Activated CD8-positive, alpha-beta memory T cell treated with anti-CD3 and anti-CD28 coated beads, Interleukin-2, amount 50 U/mL, for 48 hours (primary cell): ENCODE measurements at places on chromosomes 12 and 14.

DNA sequence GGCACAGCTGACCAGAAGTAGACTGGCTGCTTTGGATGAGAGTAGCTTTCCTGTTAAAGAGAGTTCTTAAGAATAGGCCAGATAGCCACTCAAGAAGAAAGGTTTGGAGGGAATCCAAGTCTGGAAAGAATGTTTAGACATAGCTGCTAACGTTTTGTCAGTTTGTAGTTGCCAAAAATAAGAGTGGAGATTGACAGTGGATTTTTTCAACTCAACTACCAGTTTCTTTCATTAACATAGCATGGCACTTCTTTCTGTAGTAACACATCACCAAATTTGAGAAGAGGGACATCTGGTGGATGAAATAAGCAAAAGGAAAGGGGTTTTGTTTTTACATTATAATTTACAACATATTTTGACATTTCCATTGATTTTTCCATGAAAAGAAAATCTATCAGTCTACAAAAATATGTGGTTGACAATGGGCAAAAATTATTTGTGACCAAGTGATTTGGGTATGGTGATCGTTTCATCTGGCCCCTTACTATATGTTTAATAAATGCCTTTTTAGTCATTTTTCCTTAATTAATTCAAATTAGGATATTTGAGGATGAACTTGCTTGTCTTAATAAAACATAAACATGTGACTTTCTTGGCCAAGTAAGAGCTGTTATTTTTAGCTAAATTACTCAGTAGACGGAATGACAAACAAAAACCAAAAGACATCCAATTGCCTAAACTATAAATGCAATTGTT is 71.1 kb downstream of the PTPRR start:
- no peak for DNase-seq

DNA sequence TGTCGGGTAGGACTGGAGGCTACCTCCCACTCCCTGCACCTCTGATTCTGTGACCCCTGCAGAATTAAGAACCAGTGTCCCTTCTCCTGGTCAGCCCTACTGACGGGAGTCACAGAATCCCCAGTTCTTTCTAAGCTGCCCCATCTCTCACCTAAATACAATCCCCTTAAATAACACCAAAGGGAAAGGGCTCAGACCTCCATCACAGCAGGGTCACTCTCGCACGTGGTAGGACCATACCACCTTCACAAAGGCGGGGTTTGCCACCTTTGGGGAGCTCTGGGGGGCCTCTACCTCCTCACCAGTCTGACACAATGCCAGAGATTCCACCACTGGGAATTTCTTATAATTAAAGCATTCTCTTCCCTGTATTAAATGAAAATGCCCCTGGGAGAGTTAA is 35.6 kb downstream of the DAD1 start:
- peak; percentile 62 for DNase-seq

DNA sequence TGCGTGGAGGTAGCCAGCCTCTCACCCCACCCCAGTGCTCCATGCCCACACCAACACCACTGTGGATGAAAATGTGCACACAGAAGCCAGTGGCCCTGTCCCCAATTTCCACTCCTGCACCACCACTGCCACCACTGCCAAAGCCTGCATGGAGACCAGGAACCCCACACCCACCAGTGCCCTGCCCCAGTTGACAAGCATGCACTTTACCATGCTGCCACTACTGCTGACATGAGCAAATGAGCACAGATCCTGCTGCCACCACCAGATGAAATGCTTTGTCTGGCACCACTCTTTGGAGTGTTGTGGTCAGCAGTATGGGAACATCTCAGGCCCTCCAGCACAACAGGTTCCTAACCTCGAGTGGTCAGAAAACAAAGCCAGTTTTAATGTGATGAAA is 104.1 kb downstream of the ATXN7L3B start:
- no peak for DNase-seq

DNA sequence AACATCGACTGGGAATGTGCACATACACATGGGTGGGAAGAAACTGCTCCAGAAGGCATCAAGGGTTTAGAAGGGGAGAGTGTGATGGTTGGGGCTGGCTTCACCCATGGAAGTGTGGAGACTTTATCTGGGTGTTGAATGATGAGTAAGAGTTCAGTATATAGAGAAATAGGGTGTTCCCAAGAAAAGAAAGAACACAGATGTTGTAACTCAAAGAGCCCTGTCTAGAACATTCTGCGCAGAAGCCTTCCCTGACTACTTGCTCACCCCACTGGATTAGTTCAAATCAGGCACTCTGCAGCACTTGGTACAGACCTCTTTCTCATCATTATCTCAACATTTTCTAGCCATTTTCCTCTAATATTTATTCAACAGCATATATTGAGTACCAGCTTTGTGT is 491.7 kb downstream of the SNAPC1 start:
- no peak for DNase-seq

GRCh38 chr12:110199339-110200123 is 75.4 kb downstream of the IFT81 start:
- DNase-seq, result no peak

DNA sequence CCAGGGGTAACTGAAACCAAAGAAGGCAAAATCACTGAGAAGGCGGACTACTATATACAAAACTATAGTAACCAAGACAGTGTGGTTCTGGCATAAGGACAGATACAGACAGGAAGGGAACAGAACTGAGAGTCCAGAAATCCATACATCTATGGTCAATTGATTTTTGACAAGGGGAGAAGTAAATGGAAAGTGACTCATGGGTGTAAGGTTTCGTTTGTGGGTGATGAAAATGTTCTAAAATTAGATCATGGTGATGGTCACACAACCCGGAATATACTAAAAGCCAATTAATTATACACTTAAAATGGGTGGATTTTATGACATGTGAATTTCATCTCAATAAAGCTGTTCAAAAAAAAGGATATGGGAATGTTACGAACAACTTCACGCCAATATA is 18.7 kb downstream of the ANGEL1 start:
- DNase-seq, result no peak

- DNase-seq, result no peak
Measured at GRCh38 chr12:97752129-97752528, 289.5 kb downstream of the RMST start.

- DNase-seq, result peak; percentile 97
Measured at GRCh38 chr14:77040059-77040740, 11.7 kb upstream of the IRF2BPL start.

DNA sequence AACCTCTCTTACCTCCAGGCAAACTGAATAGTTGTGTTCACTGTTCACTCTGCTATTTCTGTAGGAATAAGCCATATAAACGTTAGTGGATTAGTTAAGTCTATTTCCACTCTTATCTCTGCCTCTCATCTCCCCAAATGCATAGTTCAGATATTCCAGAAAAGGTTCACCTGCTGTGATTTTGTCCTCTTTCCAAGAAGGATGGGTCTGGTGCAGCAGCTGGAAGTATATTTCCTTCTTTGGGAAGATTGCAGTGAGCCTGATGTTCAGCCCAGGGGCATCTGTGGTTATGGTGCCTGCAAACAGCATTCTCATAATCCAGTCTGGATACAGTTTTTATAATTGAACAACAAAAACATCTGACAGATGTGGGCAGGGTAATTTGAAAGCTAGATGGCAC is 97.7 kb downstream of the TPH2 start:
- no peak for DNase-seq

- peak; percentile 64 for DNase-seq
Measured at GRCh38 chr12:131929581-131930456, 743 bp downstream of the PUS1 start.

DNA sequence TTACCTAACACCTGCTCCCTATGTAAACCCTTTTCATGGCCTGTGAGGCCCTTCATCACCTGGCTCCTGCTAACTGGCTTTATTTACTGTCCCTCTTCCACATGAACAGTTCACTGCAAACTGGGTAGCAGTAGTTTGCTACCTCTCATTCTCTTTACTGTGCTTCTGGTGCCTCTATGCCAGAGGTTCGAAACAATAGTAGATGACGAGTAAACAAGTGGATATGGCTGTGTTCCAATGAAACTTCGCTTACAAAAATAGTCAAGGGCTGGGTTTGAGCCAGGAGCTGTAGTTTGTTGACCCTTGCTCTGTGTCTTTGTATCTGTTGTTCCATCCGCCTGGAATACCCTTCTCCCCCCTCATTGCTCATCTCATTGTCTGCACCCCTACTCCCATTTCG is 233.6 kb upstream of the RMST start:
- no peak for DNase-seq

GRCh38 chr12:42002563-42002962 is 142.1 kb downstream of the GXYLT1 start:
- DNase-seq, result no peak

DNA sequence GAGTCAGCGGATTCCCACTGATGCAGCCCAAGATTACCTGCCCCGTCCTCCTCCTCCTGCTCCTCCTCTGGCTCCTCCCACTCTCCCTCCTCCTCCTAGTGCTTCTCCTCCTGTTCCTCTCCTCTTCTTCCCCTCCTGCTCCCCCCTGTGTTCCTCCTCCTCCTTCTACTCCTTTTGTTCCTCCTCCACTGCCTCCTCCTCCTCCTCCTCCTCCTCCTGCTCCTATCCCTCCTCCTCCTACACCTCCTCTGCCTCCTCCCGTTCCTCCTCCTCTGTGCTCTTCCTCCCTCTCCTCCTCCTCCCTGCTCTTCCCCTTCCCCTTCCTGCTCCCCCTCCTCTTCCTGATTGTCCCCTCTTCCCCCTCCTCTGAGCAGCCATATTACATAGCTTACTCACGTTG is 141.3 kb downstream of the CACNA1C start:
- DNase-seq, result no peak

- no peak for DNase-seq
Measured at GRCh38 chr12:51205350-51205749, 12.5 kb downstream of the POU6F1 start.

DNA sequence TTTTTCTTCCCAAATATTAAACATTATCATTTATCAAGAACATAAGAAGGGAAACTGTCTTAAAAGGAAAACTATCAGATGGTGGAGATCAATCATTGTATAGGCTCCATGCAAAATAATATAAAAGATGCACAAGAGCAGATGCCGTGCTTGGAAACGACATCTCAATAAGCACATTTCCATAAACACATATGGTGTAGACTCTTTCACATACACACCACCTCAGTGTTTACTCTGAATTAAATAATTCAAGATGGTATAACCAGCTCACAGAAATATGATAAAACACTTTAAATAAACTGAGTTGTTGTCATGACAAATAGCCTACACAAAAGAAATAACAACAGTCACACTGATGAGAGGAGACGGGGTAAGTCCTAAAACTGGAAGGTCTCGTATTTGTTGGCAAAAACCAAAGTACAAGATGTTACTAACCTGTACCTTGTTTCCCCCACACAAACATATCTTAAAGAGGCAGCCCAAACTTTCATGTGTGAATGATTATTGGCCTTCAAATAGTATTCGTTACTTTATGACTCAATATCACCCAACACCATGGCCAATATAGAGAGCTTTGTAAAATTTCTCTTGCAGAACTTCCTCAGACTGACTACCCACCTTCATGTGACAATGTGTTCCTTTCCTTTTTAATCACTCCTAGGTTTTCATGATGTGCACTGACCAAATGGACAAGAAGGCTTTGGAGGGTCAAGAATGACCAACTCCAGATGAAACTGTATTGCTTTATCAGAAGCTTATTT is 48.6 kb upstream of the TMPO start:
- no peak for DNase-seq

- DNase-seq, result no peak
Measured at GRCh38 chr12:85281636-85282312, 1.8 kb downstream of the ALX1 start.

DNA sequence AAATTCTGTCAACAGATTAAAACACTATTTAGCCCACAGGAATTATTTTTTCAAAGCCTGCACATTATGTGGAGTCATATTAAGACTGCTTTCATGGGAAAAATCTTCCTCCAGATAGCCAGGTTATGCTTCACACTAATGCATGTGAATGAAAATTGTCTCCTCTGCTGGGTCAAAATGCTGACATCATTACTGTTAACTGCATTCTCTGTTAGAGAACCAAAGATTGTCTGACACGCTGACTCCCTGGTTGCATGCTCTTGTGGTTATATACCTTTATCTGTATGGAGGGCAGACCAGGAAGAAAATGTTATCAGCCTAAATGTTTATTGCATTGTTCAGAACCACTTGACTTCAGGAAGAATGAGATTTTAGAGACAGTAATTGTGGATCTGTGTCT is 432.2 kb upstream of the MDGA2 start:
- DNase-seq, result no peak

- DNase-seq, result no peak
Measured at GRCh38 chr12:10304161-10304574, 3.5 kb upstream of the KLRD1 start.

- DNase-seq, result no peak
Measured at GRCh38 chr12:27396216-27396815, 50.2 kb upstream of the SMCO2 start.

DNA sequence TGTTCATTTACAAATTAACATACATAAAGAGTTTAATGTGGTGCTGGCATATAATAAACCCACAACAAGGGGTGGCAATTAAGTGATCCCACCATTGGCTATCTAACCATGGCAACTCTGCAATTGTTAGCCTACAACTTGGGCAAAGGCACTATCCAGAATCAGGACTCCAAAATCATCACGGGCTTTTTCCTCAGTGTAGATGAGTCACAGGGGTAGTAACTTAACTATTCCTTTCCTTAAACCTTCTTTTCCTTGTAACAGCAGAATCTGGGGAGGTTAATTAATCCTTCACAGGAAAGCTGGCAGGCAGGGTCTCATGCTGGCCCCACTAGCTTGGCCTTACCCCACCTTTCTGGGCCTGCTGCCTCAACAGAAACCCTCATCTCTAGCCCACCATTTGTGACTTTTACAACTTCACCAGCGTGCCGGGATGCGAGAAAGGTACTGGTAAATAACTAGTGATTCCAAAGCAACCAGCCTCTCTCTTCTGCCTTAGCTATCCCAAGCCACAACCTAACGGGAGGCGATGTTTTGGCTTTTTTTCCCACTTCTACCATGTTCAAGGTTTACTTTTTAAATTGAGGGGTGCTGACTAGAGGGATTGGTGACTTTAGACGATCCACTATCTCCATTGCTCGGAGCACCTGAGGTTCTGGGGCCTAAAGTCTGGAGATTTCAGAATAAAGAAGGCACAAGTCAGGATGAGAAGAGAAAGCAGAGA is 744 bp downstream of the ATP5MC2 start:
- no peak for DNase-seq

GRCh38 chr12:120736404-120737331 is 11.0 kb downstream of the ACADS start:
- no peak for DNase-seq

- DNase-seq, result no peak
Measured at GRCh38 chr12:28217805-28218204, 27.5 kb downstream of the CCDC91 start.
